ENCODE measurements at places on chromosomes 5 and 9.

- DNase-seq = no peak
These were observed 10.6 kb upstream of the POMT1 start for GRCh38 chr9:131492070-131492469.

- DNase-seq = no peak
These were observed 197.3 kb downstream of the CNTLN start for GRCh38 chr9:17332115-17332514.

DNA sequence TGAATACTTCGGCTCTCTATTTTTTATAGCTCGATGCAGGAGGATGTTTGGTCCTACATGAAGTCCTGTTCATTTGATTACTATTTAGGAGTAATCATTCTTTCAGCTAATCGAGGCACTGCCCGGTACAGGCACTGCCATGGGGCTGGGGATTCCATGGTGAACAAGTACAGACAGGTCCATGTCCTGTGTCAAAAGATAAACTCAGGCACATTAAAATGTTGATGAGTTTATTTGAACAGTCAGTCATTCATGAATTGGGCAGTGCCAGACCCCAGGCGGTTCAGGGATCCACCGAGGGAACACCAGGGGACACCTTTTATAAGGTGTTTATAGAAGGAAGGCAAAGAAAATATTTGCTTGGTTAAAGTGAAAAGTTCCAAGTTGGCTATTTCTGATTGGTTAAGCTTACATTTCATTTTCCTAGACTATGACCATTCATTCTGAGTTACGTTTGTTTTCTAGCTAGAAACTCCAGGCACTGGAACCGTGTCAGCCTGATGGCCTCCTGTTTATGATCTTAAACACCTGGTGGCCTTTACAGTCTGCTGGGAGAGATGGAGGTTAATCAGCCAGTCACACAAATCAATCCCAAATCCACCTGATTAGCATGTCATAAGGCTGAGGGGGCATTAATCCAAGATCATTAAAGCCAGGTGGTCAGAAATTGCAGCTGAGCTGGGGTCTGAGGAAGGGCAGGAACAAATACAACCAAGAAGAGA is 47.0 kb upstream of the TDRD7 start:
- DNase-seq = no peak

DNA sequence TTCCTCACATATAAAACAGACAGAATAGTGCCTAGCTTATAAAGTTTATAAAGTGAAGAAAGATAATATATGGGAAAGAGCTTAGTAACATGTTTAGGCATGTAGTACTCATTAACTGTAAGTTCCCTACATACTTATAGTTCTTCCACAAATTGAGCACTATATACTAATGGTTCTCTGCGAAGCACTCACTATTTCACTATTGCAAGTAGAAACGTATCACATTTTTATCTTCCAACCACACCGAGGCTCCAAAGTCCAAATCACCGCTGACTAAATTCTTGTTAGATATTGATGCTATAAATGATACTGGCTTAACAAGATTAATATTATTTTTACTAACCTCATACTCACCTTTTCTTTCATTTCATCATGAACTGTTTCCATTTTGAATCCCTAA is 61.0 kb downstream of the FBXW11 start:
- DNase-seq = no peak

- DNase-seq = no peak
These were observed 18.3 kb downstream of the LIFR start for GRCh38 chr5:38538161-38538560.

- peak; percentile 80 for DNase-seq
These were observed 13.6 kb upstream of the GPX3 start for GRCh38 chr5:151006704-151007334.

GRCh38 chr9:21831841-21832509 is 29.5 kb downstream of the MTAP start:
- peak; percentile 58 for DNase-seq

- DNase-seq = no peak
These were observed 85.2 kb downstream of the BASP1 start for GRCh38 chr5:17302604-17303003.

DNA sequence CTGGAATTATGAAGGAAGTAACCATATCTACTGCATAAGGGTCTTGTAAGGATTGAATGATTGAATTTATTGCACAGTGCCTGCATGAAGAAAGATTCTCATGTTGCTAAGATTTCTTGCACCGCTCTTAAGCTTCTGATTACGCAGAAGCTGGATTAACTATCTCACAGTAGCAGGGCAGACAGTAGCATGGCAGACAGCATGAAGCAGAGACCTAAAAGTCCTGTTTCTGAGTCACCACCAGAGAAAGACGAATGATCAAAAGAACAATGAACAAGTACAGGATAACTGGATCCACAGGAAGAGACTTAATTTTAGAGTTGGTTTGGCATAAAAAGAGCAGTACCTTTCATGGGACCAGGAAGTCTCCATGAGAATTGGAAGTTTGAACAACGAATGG is 142.4 kb downstream of the MAPKAP1 start:
- DNase-seq = no peak
